ENCODE measurements at places on chromosomes 16 and 17. TPM values are rescaled to one million over a fixed set of nuclear protein-coding genes. Genes with fewer than 3 reads are reported as not detected.

- DNase-seq = no peak
Measured at GRCh38 chr17:41118721-41119120, 548 bp upstream of the KRTAP4-11 start.

DNA sequence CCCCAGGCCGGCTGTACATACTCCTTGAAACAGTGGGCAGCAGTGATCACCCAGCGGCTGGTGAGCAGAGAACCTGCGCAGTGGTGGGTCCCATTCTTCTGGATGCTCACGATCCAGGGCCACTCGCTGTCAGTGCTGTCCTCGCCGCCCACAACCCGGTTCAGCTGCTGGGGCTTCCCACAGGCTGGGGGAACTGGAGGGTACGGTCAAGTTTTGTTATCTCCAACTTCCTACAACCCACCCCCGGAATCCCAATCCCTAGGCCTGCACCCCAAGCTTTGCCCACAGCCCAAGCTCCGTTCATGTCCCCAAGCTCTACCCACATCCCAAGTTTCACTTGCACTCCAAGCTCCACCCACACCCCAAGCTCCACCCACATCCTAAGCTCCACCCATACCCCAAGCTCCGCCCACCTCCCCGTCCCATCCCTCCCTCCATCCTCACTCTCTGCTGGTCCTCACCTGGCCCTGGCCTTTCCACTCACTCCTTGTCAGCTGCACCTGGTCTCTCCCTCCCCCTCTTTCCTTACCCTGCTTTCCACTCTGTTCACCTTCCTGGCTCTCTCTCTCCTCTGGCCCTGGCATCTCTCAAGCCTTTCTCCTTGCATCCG lies 1.8 kb downstream of the PRSS22 start:
- no peak for DNase-seq

DNA sequence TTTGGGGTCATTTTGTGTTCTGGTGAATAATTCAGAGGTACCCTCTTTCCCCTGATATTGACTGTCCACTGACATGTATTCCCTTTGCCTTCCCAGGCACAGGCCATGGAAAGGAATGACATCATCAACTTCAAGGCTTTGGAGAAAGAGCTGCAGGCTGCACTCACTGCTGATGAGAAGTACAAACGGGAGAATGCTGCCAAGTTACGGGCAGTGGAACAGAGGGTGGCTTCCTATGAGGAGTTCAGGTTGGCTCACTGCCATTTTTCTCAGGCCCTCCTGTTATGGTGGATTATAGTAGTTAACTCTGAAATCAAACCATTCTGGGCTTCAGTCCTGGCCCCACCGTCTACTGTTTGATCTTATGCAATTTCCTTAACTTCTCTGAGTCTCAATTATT lies 1.6 kb upstream of the EFTUD2 start:
- no peak for DNase-seq

DNA sequence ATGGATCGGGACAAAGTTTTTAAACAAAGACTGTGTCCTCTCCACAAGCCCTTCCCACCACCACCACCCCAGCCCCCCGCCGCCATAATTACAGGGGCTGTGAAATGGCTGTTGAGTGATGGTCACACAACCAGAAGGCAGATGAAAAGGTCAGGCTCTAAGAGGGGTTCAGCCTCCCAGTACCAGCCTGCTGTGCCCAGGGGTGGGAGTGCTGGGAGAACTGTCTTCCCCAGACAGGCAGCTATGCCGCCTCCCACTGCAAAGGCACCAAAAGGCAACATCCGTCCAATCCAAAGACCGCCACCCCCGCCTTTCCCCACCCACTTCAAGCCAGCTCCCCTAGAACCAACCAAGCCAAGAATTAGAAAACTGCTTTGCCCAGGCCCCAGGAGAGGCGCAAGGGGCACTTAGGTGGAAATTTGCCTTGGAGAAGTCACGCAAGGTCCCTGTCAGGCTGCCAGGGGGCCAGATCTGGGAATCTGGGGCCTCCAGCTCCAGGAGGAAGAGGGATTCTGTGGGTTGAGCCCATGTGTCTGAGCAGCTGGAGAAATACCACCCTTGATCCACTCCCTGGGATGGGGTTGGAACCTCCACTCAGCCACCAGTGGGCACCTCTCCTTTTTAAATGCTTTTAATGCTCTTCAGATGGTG lies 14.4 kb downstream of the CARHSP1 start:
- peak; percentile 34 for DNase-seq

DNA sequence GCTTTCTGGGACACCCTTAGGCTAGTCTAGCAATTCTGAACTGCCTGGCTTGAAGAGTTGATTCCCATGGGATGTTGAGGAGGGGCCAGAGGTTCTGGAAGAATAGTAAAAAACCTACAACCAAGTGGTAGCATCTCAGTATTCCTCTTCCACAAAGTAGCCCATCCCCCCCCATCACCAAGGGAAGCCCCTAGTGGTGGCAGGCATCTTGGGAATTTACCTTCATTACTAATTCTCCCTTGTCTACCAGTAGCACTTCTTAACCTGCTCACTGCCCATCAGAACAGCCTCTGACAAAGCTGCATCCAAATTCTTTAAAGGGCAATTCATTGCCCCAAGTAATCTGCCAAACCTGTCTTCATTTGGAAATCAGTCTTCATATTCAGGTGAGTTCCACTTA lies 12.8 kb upstream of the RAB11FIP4 start:
- DNase-seq = no peak

GRCh38 chr17:32588135-32588534 lies 101.3 kb downstream of the CDK5R1 start:
- DNase-seq = no peak

DNA sequence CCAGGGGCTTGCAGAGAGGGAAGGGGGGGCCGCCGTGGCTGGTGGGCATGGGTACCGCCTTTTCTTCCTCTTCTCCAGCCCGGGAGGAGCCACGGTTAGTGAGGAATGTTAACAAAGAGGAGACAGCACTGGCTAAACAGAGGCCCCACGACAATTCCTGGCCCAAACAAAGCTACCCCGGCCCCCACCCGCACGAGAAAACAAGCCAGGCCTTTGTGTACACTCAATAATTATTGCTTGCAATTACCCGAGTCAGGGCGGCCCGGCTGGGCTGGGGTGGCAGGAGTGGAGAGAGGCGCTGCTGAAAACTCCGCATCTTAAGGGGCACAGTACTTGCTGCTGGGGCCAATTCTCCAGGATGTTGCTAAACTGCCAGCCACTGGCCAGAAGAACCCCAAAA lies 56.4 kb downstream of the IRX5 start:
- no peak for DNase-seq

DNA sequence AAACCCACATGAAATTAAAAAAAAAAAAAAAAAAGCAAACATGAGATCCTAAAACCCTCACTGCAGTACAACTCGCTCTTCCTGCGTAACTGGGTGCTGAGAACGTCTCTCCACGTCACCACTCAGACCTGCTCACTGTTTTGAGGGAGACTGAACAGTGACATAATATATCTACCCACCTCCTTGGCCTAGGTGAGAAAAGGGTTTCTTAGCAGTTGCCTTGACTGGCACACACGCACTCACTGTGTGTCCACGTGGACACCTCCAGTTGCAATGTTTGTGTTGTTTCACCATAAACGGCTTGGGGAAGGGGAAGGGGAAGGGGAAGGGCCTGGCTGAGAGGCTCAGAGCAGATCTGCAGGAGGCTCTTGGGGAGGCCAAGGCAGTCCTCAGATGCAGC lies 32.0 kb downstream of the FANCA start:
- no peak for DNase-seq

DNA sequence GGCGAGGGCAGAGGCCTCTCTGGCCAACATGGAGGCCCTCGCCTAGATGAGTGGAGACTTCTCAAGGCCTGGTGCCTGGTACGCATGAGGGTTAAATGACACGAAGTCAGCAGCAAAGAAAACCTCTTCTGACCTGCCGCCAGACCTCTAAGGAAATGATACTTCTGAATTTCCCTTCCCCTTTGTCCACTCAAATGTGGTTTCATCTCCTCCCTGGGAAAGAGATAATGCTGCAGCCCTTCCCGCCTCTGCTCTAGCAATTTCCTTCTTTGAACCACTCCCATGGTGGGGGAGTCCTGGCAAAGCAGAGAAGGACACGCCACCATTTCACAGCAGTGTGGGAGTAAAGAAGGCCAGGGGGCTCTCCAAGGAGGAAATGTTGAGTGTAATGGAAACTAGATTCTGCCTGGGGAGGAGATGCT lies 65.7 kb upstream of the BCAR1 start:
- peak; percentile 32 for DNase-seq

- no peak for DNase-seq
Measured at GRCh38 chr16:57361404-57361803, 2.8 kb downstream of the CCL22 start.

DNA sequence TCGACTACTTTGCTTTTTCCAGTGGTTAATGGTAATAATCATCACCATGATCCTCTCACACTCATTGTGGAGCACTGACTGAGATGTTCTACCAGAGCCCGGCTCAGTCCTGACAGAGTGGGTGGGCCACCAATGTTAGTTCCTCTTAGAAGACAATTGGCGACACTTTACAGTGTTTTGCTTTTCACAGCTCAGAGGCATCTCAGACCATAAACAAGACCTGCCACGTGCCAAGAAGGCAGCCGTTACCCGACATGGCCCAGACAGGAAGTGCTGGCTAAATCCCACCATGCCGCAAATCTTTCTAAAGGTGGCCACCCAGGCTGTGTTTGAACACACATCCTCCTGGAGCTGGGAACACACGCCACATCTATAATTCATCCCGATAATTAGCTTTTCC lies 103.7 kb downstream of the XYLT1 start:
- DNase-seq = no peak

GRCh38 chr17:45052052-45052772 lies 780 bp upstream of the DCAKD start:
- peak; percentile 60 for DNase-seq

DNA sequence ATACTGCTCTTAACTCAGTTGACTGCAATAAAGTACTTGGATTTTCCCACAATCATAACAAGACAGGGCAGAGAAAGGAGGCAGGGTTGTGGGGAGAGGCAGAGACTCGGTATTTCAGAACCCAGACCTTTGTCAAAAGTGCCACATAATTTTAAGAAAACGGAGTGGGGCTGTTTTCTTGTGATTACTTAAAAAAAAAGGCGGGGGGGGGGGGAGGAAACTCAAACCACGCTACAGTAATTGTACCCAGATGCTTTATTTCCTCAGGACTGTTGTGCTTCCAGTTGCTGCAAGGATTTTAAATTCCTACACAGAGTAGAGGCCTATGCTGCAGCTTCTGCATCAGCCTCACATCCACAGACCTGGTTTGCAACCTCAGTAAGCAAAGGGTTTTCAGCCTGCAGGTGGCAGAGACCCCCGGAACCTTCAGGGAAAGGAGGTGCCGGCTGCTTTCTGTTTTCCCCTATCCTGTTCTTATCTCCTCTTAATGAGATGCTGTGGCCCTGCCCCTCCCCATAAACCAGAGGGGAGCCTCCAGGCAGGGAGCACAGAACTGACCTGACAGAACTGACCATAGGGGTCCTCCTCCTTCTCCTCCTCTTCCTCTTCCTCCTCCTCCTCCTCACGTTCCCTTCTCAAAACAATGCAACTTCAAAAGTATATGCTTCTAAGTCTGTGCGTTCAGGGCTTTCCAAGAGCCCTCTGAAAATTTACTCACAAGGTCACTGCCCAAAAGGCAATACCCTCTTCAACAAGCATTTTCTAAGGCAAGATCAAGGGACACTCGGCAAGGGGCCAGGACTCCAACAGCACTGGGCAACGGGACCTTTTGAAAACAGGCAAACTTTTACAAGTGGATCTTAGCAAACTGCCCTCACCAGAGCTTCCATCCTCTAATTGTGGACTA lies 7.5 kb downstream of the AXIN2 start:
- DNase-seq = no peak

DNA sequence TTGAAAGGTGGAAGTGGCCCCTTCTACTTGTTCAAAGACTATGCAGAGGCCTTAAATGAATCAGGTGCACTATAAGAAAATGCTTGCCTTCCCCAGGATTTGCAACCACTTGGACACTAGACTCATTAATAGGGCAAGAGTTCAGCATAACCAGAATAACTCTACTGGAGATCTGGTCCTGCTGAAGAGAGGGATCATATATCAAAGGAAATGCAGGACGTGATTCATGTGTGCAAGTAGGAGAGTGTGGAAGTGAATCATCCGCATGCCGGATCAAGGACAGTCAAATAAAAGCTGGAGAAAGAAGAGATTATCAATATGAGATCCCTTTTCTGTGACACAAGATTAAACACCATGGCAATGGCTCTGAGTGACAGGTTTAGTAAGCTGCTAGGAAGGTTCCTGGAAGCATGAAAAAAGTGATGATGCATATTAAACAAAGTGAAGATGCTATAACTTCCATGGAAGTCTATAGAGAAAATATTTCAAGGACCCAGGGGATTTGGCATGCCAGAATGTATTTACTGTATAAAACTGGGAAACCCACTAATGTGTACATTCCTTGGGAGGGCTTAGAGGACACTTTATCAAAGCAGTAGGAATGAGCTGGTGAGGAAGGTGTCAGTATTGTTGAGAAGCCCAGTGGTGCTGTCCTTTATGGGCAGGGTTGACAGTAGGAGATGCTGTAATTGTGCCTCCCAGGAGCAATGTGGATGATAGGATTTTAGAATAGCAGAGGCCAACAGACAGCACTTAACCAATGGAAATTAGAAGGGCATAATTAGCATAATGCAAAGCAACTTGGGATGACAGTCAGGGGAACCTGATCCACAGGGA lies 133.1 kb downstream of the ABCA8 start:
- DNase-seq = no peak

DNA sequence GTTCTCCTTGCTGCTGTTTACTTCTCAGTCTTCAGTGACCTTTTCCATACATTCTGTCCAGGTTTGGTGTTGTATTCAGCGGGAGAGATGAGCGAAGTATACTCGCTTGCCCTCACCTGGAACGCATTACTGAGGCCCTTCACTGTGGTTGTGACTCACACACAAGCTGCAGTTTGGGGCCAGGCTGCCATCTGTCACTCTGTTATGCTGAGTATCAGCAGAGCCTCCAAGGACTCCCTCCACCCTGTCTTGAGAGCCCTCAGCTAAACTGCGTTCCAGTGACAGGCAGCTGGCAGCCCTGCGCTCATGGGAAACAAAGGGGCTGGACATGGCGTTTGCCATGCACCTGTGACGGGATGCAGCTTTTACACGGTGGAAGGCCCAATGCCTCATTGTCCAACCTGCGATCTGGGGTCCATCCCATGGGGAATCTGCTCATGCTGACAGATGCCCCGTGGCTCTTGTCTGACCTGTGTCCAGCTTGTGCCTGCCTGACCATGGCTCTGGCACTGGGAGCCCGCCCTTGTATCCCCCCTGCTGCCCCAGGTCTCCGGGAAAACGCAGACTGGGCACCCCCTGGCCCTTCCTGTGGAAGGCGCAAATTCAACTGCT lies 6.5 kb upstream of the ZNF778 start:
- DNase-seq = no peak

DNA sequence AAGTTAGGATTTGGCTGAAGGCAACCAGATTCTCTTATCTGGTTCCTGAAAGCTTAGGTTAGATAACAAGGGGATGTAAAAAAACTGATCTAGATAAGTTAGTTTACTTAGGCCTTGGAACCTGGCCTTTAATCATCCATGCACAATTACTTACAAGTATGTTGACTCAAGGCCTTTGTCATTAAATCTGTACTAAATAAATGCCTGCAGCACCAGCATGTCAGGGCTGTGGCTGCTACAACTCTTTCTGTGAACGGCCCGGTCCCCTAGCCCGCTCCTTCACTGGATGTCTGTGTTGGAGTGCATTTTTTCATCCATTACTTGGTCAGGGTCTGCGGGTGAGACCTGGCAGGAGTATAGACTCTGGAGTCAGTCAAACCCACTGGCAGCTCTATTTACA lies 48.4 kb upstream of the ALDH3A1 start:
- no peak for DNase-seq

Gene EME1
- total RNA-seq = 1.1 TPM

Gene OTOP2
- total RNA-seq = not detected

Gene PLA2G10
- total RNA-seq = not detected

Gene GLTPD2
- total RNA-seq = not detected

Gene FOXF1
- total RNA-seq = 0.22 TPM

All from ovary (tissue), 10 donors.